ENCODE measurements at places on chromosomes 6 and 20. TPM values are rescaled to one million over a fixed set of nuclear protein-coding genes. Genes with fewer than 3 reads are reported as not detected.

DNA sequence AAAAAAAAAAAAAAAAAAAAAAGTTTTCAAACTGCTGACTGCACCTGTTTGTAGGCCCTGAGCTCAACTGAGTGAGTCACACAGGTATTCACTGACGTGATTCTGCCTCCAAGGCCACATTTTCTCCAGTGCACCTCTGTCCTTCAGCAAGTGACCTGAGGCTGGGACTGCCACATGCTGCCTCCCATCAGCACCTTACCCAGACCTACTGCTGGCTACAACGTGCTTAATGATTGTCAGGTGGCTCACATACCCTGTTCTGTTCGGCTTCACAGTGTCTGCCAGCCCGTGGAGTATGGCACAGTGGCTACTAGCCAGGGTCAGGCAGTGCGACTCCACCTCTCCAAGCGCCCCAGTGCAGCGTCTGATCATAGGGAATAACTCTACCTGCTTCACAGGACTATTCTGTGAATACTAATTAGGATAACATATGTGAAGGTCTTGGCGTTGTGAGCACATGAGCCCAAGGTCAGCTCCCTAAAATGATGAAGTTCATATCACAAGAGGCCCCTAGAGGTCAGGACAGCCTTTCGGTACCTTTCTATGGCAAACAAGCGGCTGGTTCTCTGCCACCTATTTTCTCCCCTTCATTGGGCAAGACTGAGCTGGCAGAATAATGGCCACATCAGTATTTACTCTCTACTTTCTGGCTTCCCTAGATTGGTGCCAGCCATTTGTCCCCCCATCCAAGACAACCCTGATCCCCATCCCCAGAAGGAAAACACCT lies 28.1 kb downstream of the RIPOR3 start:
- no peak for DNase-seq
- peaks cover 3% of the 10 kb centered on the region for H3K36me3 ChIP-seq
- no peaks in the 10 kb centered on the region for H3K4me1 ChIP-seq
- H3K27ac ChIP-seq, result no peak overlapping the region

DNA sequence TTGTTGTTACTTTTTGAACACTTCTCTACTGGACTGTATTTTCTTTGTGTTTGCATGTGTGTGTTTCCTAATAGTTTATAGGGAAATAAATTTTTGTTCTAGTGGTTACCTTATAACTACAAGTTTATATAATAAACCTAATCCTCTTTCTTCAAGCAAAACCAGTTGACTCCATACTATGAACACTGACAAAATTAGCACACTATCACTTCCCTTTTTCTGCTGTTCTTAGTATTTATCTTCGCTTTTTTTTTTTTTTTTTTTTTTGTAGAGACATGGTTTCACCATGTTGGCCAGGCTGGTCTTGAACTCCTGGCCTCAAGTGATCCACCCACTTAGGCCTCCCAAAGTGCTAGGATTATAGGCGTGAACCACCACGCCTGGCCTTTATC lies 25.0 kb upstream of the C6orf62 start:
- no peaks in the 10 kb centered on the region for H3K4me1 ChIP-seq
- H3K27me3 ChIP-seq, result no peaks in the 10 kb centered on the region
- H3K36me3 ChIP-seq, result no peaks in the 10 kb centered on the region
- H3K27ac ChIP-seq, result no peak overlapping the region
- no peak overlapping the region for H3K4me3 ChIP-seq

DNA sequence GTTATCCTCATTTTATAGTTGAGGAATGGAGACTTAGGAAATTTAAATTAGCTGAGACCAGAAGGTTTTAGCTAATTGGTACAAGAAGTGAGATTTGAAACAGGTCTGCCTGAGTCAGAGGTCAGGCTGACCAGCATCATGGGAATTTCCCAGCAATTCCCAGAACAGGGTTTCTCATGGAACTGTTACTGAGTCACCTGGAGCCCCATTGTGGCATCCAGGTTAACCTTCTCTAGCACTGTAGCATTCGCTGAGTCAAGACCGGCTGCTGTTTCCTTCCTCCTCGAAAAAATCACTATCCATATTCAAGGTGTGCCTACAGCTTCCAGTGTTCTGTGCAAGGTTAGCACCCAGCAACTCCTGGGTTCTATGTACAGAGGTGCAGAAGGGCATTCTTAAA lies 238.0 kb upstream of the MAN1A1 start:
- H3K36me3 ChIP-seq, result no peaks in the 10 kb centered on the region
- DNase-seq, result no peak
- peaks cover 2% of the 10 kb centered on the region for H3K4me1 ChIP-seq
- peaks cover 3% of the 10 kb centered on the region for H3K27me3 ChIP-seq

- DNase-seq, result no peak
- H3K27me3 ChIP-seq, result no peaks in the 10 kb centered on the region
- H3K4me1 ChIP-seq, result no peaks in the 10 kb centered on the region
Observed at GRCh38 chr6:106748547-106749207, 119.3 kb downstream of the QRSL1 start.

GRCh38 chr20:49032455-49032854 lies 13.7 kb upstream of the CSE1L start:
- peaks cover 19% of the 10 kb centered on the region for H3K36me3 ChIP-seq
- no peak overlapping the region for H3K4me3 ChIP-seq
- no peak overlapping the region for H3K27ac ChIP-seq
- no peak for DNase-seq

DNA sequence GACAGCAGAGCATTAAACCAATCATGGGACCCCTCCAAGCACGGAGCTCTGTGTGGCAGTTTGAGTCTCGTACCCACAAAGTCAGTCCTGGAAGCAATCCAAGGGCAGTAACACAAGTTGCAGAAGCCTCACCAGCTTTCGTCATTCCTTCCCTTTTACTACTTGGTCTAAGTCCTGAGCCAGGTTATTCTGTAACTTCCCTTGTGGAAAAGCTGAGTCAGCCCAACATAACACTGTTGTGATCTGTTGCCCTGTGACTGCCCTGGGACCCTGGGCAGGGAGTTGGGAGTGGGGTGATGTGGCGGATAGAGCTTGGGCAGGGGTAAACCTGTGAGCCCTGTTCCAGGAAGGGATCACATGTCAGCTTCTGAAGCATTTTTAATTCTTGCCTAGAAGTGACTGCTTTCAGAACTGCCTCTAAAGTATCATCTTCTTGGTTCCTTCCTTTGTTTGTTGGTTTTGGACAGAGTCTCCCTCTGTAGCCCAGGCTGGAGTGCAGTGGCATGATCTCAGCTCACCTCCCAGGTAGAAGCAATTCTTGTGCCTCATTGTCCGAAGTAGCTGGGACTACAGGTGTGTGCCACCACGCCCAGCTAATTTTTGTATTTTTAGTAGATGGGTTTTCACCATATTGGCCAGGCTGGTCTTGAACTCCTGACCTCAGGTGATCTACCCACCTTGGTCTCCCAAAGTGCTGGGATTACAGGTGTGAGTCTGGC lies 183.7 kb upstream of the JAG1 start:
- H3K4me1 ChIP-seq, result peaks cover 7% of the 10 kb centered on the region
- H3K36me3 ChIP-seq, result no peaks in the 10 kb centered on the region
- DNase-seq, result no peak
- no peak overlapping the region for H3K4me3 ChIP-seq
- H3K27me3 ChIP-seq, result no peaks in the 10 kb centered on the region
- H3K27ac ChIP-seq, result no peak overlapping the region

RNF39 gene
- not detected for total RNA-seq

FOXO3 gene
- total RNA-seq, result 34.6 TPM

DNA sequence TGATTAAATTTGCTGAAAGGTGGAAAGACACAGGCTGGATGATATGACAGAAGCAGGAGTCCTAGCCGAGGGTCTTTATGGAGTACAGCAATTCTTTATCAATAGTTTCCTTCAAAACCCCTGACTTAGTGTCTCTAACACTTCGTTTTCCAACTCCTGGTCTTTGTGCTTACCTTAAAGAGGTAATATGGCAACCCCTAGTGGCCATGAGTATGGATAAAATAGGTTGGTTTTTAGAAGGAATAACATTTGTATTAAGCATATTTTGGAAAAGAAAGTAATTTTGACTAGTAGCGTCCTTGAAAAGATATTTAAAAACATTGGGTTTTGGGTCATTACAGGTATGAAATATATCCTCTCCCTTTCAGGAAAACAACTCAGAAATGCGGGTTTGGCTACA lies 51.9 kb downstream of the VGLL2 start:
- H3K36me3 ChIP-seq, result no peaks in the 10 kb centered on the region
- H3K27me3 ChIP-seq, result no peaks in the 10 kb centered on the region
- no peak overlapping the region for H3K27ac ChIP-seq
- H3K4me1 ChIP-seq, result peaks cover 7% of the 10 kb centered on the region
- H3K4me3 ChIP-seq, result no peak overlapping the region
- DNase-seq, result no peak

PNLDC1 gene
- total RNA-seq, result not detected

TREML2 gene
- 0.10 TPM for total RNA-seq

PDE7B gene
- 0.62 TPM for total RNA-seq

GRCh38 chr6:125787791-125788190 lies 3.0 kb upstream of the NCOA7 start:
- H3K4me3 ChIP-seq, result no peak overlapping the region
- no peak for DNase-seq
- no peak overlapping the region for H3K27ac ChIP-seq
- H3K36me3 ChIP-seq, result no peaks in the 10 kb centered on the region
- H3K4me1 ChIP-seq, result peaks cover 21% of the 10 kb centered on the region
- H3K27me3 ChIP-seq, result peaks cover 2% of the 10 kb centered on the region

TTPAL gene
- total RNA-seq, result 10.3 TPM

ADGRF5 gene
- 250 TPM for total RNA-seq

DNA sequence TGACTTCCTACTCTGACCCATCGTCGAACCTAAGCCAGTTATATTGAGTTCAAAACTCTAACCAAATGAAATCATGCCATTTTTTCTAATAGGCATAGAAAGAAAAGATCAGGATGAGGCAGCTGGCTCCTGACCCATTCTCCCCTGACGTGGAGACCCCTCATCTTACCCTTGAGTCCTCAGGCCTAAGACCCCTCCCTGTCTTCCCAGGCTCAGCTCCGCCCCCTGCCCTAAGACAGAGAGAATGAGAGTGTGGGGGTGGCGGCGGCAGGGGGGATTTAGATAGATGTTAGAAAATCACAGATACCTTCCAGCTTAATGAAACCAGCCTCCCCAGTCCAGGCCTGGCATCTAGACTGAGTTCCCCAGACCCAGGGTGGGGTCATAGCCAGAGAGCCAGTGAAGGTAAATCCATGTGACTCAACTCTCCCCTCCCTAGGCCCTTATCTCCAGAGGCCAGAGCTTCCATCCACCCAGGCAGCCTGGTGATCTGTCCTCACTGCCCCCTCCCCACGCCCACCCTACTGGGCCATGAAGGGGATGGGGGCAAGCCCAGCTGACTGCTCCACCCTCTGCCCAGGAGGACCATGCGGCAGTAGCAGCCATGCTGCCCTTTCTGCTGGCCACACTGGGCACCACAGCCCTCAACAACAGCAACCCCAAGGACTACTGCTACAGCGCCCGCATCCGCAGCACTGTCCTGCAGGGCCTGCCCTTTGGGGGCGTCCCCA lies 6.8 kb downstream of the TMEM63B start:
- H3K4me3 ChIP-seq, result no peak overlapping the region
- peaks cover 10% of the 10 kb centered on the region for H3K4me1 ChIP-seq
- H3K27me3 ChIP-seq, result peaks cover 10% of the 10 kb centered on the region
- no peak overlapping the region for H3K27ac ChIP-seq
- DNase-seq, result no peak

DNA sequence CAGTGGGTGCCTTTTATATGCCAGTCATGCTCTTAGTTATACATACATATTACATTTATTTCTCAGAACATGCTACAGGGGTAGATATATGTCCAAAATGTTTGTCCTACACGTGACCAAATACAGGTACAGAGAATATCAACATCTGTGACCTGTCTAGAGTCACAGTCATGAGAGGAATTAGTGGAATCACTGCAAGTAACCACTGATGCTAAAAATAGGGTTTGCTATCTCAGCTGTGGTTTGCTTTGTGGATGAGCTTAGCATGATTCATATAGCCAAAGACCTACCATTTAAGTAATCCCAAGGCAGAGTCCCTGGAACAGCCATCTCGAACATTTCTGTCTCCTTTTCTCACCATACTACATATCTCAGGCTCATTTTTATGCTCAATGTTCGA lies 32.3 kb downstream of the GSTA3 start:
- H3K4me3 ChIP-seq, result no peak overlapping the region
- H3K4me1 ChIP-seq, result no peaks in the 10 kb centered on the region
- no peaks in the 10 kb centered on the region for H3K27me3 ChIP-seq
- H3K27ac ChIP-seq, result no peak overlapping the region
- DNase-seq, result no peak

- no peak for DNase-seq
- H3K4me3 ChIP-seq, result no peak overlapping the region
- H3K36me3 ChIP-seq, result peaks cover 3% of the 10 kb centered on the region
- H3K27me3 ChIP-seq, result peaks cover 3% of the 10 kb centered on the region
- no peak overlapping the region for H3K27ac ChIP-seq
Observed at GRCh38 chr6:108030211-108030610, 44.3 kb downstream of the OSTM1 start.

- no peak for DNase-seq
- no peaks in the 10 kb centered on the region for H3K4me1 ChIP-seq
- no peaks in the 10 kb centered on the region for H3K36me3 ChIP-seq
- H3K27me3 ChIP-seq, result peaks cover 5% of the 10 kb centered on the region
- H3K27ac ChIP-seq, result no peak overlapping the region
- no peak overlapping the region for H3K4me3 ChIP-seq
Observed at GRCh38 chr20:62724692-62725595, 16.3 kb downstream of the NTSR1 start.

- DNase-seq, result no peak
- H3K36me3 ChIP-seq, result peaks cover 4% of the 10 kb centered on the region
- H3K27me3 ChIP-seq, result no peaks in the 10 kb centered on the region
- no peak overlapping the region for H3K27ac ChIP-seq
- no peak overlapping the region for H3K4me3 ChIP-seq
- H3K4me1 ChIP-seq, result no peaks in the 10 kb centered on the region
Observed at GRCh38 chr6:89299466-89299850, 15.6 kb downstream of the GABRR2 start.

RNASET2 gene
- 11.6 TPM for total RNA-seq
